Activated CD8-positive, alpha-beta memory T cell treated with anti-CD3 and anti-CD28 coated beads for 48 hours (primary cell): ENCODE measurements at places on chromosomes 12 and 14.

- no peak for DNase-seq
Observed at GRCh38 chr12:123387508-123388176, 3.7 kb downstream of the KMT5A start.

DNA sequence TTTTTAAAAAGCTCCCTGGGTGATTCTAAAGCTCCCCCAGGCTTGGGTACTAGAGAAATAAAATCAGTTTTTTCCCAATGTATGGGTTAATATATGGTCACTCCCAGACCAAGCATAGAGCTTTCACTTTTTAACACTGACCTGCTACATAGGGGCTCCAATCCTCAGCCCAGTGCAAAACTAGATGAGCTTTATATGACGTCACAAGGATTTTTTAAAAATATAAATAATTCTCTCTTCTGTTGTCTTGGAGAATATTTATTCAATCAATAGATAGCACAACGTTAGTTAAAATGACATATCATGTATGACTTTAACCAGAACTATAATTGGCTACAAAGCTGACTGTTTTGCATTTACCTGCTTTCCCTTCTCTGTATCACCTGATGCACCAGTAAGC, 137.9 kb upstream of the TMCC3 start:
- DNase-seq = no peak

DNA sequence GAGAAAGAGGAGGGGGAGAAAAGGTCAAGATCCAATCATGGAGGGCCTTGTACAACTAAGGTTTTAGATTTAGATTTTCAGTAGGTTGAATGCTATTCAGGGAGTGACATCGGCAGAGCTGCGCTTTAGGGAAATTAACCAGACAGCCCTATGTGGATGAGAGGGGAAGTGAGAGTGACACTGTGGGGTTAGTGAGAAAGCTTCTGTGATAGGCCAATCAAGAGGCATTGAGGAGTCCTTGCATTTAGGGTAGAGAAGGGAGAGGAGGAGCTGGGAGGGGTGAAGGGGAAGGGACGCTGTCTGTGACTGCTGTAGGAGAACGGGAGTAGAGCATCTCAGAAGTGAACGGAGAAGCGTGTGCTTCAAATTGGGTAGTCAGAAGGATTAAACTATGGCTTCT, 3.4 kb downstream of the HSD17B6 start:
- DNase-seq = no peak

DNA sequence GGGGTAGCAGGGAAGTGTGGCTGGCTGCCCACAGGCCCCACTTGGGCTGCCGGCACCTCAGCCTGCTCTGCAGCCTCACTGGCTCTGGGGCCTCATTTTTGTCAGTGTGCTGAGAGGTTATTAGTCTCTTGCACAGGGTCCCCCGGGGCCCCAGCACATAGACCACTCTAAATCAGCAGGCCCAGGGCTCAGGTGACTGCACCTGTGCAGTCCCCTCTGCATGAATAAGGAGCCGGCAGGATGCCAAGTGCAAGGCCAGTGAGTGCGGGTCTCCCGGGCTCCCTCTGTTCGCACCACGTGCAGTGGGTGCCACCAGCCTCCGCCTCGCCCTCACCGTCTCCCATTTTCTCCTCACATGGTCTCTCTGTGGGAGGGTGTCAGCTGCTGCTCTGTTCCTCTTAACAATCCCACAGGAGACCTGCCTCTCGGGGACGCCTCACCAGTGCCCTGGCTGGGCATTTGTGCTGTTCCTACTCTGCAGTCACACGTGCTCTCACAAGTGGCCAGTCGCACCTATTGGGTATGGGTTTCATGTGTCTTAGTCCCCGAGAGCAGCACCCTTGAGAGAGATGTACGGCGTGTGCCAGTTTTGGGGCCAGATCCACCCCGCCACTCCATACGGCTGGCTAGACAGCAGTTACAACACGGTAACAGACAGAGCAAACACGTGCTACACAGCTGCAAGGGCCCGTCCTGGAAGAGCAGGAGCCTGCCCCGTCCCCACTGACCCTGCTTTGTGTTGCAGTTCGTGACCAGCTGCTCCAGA, 40.4 kb downstream of the MMAB start:
- DNase-seq = no peak

- DNase-seq = no peak
Observed at GRCh38 chr12:117686911-117687377, 281.8 kb downstream of the KSR2 start.

GRCh38 chr12:109626378-109627115, 53.0 kb downstream of the MVK start:
- no peak for DNase-seq

DNA sequence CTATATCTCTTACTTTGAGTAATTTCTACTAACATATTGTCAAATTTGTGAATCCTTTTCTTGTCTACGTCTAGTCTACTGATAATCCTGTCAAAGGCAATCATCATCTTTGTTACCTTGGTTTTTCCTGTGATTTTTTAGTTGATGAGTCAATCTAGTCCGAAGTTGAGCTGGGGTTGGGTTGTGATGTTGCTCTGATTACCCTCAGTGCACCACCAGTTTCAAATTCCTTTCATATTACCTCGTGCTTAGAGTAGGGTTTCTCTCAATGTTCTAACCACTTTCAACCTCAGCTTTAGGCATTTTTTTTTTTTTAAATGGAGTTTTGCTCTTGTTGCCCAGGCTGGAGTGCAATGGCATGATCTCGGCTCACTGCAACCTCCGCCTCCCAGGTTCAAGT, 186.8 kb downstream of the BTG1 start:
- DNase-seq = no peak

DNA sequence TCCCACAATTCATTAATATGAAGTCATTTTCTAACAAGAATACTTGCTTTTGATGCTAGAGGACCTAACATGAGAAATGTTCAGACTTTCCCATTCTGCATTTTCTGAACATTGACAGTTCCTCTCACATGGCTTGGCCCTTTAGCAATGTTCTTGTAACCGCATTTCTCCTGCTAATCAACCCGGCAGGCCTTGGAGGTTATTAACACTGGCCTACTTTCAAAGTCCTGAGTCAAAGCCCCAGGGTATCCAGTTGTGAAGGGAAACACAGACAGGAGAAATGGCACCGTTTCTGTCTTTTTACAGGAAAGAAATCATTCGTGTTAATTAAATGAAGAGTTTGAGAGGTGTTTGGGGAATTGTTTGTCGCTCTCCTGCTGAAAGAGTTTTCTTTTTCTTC, 446.5 kb upstream of the MIS18BP1 start:
- DNase-seq = no peak

GRCh38 chr14:58765843-58766242, 128.1 kb downstream of the DACT1 start:
- no peak for DNase-seq

- no peak for DNase-seq
Observed at GRCh38 chr12:72738811-72739210, 466.6 kb downstream of the TRHDE start.

DNA sequence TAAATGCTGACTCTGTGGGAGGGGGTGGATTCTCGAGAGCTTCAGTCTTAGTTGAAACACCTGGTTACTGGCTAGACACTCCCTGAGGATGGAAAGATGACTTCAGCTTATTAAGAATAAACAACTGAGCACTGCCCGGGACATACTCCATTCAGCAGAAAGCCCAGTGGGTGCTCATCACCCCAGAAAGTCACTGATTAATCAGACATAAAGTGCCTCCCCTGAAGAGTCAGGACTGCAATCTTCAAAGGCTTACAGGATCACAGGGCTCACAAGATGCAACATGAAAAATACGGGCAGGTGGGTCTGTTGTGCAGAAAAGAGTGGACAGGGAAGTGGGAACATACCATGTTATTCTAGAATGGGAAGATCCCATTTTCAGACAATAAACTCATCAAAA, 207.0 kb downstream of the CALM1 start:
- no peak for DNase-seq

GRCh38 chr12:51323966-51324895, at the start of gene BIN2:
TSS of gene BIN2 (minus strand) at chr12:51324174. CDS start at chr12:51324102, 72 bp downstream.
- peak; percentile 52 for DNase-seq
